Fibroblast of lung (primary cell): ENCODE measurements at places on chromosomes 11 and 22. TPM values are rescaled to one million over a fixed set of nuclear protein-coding genes. Genes with fewer than 3 reads are reported as not detected.

DNA sequence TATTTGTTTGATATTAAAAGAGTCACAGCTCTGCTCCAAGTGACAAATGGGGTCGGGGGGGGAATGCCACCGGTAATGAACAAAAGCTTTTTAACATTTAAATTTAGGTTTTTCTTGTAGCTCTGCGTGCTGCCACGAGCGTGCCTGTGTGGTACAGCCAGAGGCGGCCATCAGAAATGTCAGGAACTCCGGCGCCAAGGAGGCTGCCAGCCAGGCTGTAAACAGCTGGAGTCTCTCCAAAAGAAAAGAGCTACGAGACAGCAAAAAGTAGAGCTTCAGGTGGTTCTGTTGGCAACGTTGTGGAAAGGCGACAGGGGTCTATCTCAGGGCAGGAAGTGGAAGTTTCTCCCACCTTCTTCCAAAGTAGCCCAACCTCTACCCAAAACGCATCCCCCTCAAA, 532.8 kb downstream of the OPCML start:
- H3K27ac ChIP-seq, result no peak overlapping the region
- peaks cover 2% of the 10 kb centered on the region for H3K27me3 ChIP-seq
- no peak overlapping the region for H3K4me3 ChIP-seq
- H3K4me1 ChIP-seq, result no peaks in the 10 kb centered on the region
- DNase-seq, result no peak
- no peaks in the 10 kb centered on the region for H3K36me3 ChIP-seq

Gene KCNJ4
- total RNA-seq, result not detected in 2 replicates

- H3K4me3 ChIP-seq, result no peak overlapping the region
- no peak for DNase-seq
- H3K27me3 ChIP-seq, result no peaks in the 10 kb centered on the region
- no peaks in the 10 kb centered on the region for H3K4me1 ChIP-seq
These were observed 61.6 kb downstream of the MORC2 start for GRCh38 chr22:30906946-30907345.

Gene UPK2
- not detected in 2 replicates for total RNA-seq

DNA sequence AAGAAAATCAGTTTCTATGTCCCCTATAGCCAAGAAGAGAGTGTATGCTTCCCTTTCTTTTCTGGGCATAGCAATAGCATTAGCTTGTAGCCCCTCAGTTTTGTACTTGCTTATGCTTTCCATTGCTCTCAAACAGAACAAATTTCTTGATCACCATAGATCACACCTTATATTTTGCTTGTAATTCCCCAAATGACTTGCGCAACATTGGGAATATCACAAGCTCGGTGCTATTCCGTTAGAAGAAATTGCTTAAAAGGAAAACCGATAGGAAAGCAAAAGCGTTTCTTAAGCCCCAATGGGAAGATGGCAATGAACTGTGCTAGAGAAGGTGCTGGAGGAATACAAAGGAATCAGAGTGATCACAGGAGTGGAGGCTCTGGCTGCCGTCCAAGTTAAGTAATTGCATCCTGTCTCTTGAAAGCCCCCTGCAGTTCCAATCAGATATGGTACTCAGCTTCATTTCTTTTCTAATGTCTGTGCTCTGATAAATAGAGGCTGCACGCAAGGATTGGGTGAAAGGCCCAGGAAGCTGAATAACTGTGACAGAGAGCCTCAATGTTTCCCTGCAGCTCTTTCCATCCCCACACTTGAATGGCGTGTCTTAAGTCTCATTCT, 182.1 kb upstream of the KIRREL3 start:
- H3K27ac ChIP-seq, result no peak overlapping the region
- no peak for DNase-seq
- no peaks in the 10 kb centered on the region for H3K4me1 ChIP-seq
- H3K36me3 ChIP-seq, result no peaks in the 10 kb centered on the region
- H3K4me3 ChIP-seq, result no peak overlapping the region
- no peaks in the 10 kb centered on the region for H3K27me3 ChIP-seq

- H3K27me3 ChIP-seq, result no peaks in the 10 kb centered on the region
- H3K4me3 ChIP-seq, result no peak overlapping the region
- no peaks in the 10 kb centered on the region for H3K36me3 ChIP-seq
- DNase-seq, result peak; percentile 23
- no peaks in the 10 kb centered on the region for H3K4me1 ChIP-seq
These were observed 20.2 kb downstream of the MMP27 start for GRCh38 chr11:102685338-102685737.

Gene FGF19
- total RNA-seq, result not detected in 2 replicates

DNA sequence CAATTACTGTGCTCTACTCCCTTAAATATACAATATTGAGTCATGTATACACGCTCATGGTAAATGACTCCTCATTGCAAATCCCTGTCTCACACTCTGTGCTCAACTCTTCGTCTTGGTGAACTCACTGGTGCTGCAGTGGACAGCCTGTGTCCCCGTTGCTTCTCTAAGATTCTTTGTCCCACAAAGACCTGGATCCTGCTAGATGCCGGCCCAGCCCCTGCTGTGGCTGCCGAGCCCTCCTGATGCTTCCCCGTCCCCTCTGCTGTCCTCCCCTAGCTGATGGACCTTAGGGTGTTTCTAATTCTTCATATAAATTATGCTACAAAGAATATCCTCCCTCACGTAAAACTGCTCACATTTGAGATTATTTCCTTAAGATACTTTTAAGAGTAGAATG, 5.5 kb downstream of the APOL2 start:
- DNase-seq, result no peak
- no peak overlapping the region for H3K4me3 ChIP-seq
- no peaks in the 10 kb centered on the region for H3K27me3 ChIP-seq
- peaks cover 6% of the 10 kb centered on the region for H3K4me1 ChIP-seq

- H3K27me3 ChIP-seq, result peaks cover 2% of the 10 kb centered on the region
- H3K27ac ChIP-seq, result no peak overlapping the region
- DNase-seq, result peak; percentile 41
- no peak overlapping the region for H3K4me3 ChIP-seq
- H3K36me3 ChIP-seq, result no peaks in the 10 kb centered on the region
These were observed 148.5 kb downstream of the GRIK4 start for GRCh38 chr11:120660024-120660565.
